HepG2 (cell line): ENCODE measurements at places on chromosomes 11 and 22. TPM values are rescaled to one million over a fixed set of nuclear protein-coding genes. Genes with fewer than 3 reads are reported as not detected.
A peak's percentile ranks its signal among the peaks of the same experiment; 100 is the strongest.

DNA sequence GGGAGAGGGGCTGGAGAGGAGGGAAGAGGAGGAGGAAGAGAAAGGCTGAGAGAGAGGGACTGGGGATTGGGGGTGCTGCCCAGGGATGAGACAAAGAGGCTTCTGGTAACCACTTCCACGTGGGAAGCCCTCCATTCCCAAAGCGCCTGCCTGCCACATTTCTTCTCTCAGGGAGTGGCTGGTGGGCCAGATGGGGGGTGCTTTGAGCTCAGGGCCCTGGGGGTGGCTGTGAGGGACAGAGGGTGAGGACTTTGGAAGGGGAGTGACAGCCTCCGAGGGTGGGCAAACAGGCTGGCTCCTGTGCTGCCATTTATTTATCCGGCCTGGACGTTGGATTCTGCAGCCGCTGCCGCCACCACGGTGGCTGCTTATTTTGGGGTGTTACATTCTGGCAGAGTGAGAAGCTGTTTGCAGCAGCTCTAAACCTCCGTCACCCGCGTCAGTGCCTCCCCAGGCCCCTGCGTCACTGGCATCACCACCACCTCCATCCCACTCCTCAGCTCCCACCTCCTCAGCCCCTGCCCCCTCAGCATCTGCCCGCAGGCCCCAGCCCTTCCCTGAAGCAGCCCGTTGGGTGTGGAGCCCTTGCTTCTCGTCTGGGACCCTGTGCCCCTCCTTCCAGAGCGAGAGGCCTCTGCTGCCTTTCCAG lies 1.6 kb downstream of the RTN4RL2 start:
- peaks cover 14% of the 10 kb centered on the region for H3K27me3 ChIP-seq
- no peak overlapping the region for H3K4me3 ChIP-seq
- peaks cover 45% of the 10 kb centered on the region for H3K4me1 ChIP-seq
- no peak for DNase-seq

DNA sequence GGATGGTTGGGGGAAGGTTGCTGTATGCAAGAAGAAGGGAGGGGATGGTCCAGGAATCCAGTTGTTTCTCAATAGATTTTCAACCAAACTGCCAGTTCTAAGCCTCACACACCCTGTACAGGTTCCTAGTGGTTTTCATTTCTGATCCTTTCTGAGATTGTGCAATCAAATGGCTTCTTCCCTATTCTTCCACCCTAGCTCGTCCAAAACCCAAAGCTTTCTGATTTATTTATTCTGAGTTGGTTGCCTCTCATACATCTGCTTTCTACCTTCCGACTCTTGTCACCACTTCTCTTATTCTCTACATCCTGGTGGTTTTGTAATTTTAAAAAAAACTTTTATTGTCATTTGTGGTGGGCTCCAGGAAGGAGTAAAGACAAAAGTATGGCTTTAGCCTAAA lies 12.6 kb downstream of the OR5A2 start:
- DNase-seq, result no peak
- H3K27me3 ChIP-seq, result no peaks in the 10 kb centered on the region
- no peaks in the 10 kb centered on the region for H3K4me1 ChIP-seq
- no peak overlapping the region for H3K27ac ChIP-seq
- H3K4me3 ChIP-seq, result no peak overlapping the region

GRCh38 chr11:69308936-69309615 lies 15.1 kb downstream of the MYEOV start:
- no peak overlapping the region for H3K4me3 ChIP-seq
- H3K27me3 ChIP-seq, result peaks cover 56% of the 10 kb centered on the region; the same call in 2 of the 3 replicates
- H3K4me1 ChIP-seq, result no peaks in the 10 kb centered on the region
- H3K36me3 ChIP-seq, result no peaks in the 10 kb centered on the region
- DNase-seq, result no peak

DNA sequence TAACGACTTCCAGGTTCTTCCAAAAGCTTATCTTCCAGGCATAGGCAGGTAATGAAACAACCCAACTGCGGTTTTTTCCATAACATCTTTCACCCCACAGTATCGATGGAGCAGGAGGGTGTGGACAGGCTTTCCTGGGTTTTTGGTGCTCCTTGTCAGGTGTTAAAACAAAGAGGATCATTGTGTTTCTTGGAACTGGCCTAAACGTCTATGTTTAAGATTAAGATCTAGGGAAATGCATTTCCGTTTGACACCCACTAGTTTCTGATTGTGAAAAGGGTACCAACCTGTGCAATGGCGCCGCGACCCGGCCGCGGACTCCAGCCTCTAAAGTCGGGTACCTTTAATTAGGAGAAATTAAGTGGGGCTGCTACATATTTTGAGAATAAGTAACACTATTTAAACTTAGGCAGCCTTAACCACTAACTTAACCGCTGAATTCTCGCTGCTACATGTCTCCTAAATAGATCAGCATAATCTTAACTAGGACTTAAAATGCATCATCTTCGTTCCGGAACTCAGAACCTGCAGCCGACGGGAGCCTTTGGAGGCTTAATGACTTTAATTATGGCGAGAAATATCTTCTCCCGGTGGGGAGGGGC lies 31.5 kb downstream of the C22orf31 start:
- no peaks in the 10 kb centered on the region for H3K27me3 ChIP-seq
- peak overlapping the region; percentile 51 for H3K4me3 ChIP-seq
- H3K27ac ChIP-seq, result peak overlapping the region; percentile 88
- H3K4me1 ChIP-seq, result peaks cover 85% of the 10 kb centered on the region

- no peaks in the 10 kb centered on the region for H3K36me3 ChIP-seq
- DNase-seq, result no peak
- peaks cover 18% of the 10 kb centered on the region for H3K4me1 ChIP-seq
- no peak overlapping the region for H3K27ac ChIP-seq
- no peak overlapping the region for H3K4me3 ChIP-seq
These were observed 6.8 kb downstream of the ROBO4 start for GRCh38 chr11:124890683-124891372.

- no peaks in the 10 kb centered on the region for H3K27me3 ChIP-seq
- no peak overlapping the region for H3K27ac ChIP-seq
- H3K4me1 ChIP-seq, result peaks cover 17% of the 10 kb centered on the region
- no peak overlapping the region for H3K4me3 ChIP-seq
- no peak for DNase-seq
- no peaks in the 10 kb centered on the region for H3K36me3 ChIP-seq
These were observed 55.5 kb downstream of the FAM83F start for GRCh38 chr22:40050258-40050657.

- no peaks in the 10 kb centered on the region for H3K36me3 ChIP-seq
- H3K4me3 ChIP-seq, result no peak overlapping the region
- peaks cover 59% of the 10 kb centered on the region for H3K4me1 ChIP-seq
- H3K27ac ChIP-seq, result no peak overlapping the region
- no peaks in the 10 kb centered on the region; the same call in 1 of the 2 replicates for H3K27me3 ChIP-seq
These were observed 2.7 kb upstream of the VSIG2 start for GRCh38 chr11:124754710-124755109.

DNA sequence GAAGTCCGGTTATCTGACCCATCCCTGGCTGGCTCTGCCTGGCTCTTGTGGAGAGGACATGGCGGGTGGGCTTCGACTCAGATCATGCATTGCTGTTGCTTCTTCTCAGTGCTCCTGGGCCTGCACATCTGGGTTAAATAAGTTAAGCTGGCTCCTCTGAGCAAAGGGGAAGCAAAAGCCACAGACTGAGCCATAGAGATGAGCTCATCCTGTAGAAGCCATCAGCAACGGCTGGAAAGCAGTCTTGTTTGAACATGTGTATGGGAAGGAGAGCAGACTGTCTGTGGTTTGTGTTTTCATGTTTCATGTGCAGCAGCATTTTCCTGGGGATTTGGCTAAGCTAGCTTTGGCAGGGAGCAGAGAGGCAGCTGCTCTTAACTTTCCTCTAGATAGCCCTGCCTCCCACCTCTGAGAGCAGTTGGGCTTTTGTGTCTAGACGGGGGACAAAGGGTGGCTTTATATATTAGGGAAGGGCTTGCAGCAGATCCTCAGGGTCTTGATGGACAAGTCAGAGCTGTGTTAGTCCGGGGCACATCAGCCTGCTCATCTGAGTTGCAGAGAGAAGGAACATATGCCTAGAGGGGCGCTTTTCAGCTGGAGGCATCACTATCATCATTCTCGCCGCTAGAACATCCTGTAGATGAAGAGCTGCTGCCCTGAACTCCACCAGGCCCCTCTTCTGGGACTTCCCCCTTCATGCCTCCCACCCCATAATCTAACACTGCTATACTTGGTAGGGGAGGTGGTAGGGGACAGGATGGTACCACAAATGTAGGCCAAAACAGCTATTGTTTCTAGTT lies 14.9 kb downstream of the DCPS start:
- H3K4me3 ChIP-seq, result no peak overlapping the region
- no peaks in the 10 kb centered on the region for H3K36me3 ChIP-seq
- no peaks in the 10 kb centered on the region for H3K4me1 ChIP-seq
- H3K27ac ChIP-seq, result no peak overlapping the region
- no peak for DNase-seq
- no peaks in the 10 kb centered on the region for H3K27me3 ChIP-seq

CDC42BPG gene
- total RNA-seq, result 0.77 and 1.4 TPM in 2 replicates

TTC28 gene
- total RNA-seq, result 13.1 and 16.4 TPM in 2 replicates

CHST1 gene
- not detected in 2 replicates for total RNA-seq

GRCh38 chr11:103995896-103996295 lies 40.5 kb upstream of the DDI1 start:
- no peaks in the 10 kb centered on the region for H3K4me1 ChIP-seq
- no peaks in the 10 kb centered on the region for H3K36me3 ChIP-seq
- no peak for DNase-seq
- H3K4me3 ChIP-seq, result no peak overlapping the region
- H3K27ac ChIP-seq, result no peak overlapping the region
- no peaks in the 10 kb centered on the region for H3K27me3 ChIP-seq

DNA sequence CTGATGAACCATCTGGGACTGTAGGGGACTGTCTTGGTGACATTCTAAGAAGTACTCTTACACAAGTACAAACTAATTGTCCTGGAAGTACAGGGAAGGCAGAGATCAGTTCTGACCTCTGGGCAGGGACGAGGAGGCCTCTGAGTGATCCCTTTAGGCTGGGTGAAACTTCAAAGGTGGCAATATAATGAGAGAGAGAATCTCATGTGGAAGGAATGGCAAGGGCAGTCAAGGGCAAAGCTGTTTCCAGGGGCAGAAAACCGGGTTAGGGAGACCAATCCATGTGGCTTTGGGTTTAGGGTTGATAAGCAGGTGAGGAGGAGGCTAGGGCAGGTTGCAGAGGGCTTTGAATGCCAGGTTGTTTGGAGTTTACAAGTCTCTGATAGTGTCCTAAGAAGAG lies 21.3 kb upstream of the MYH9 start:
- no peak for DNase-seq
- H3K4me3 ChIP-seq, result no peak overlapping the region
- H3K36me3 ChIP-seq, result no peaks in the 10 kb centered on the region
- peak overlapping the region; percentile 12 for H3K27ac ChIP-seq
- H3K4me1 ChIP-seq, result peaks cover 69% of the 10 kb centered on the region

DNA sequence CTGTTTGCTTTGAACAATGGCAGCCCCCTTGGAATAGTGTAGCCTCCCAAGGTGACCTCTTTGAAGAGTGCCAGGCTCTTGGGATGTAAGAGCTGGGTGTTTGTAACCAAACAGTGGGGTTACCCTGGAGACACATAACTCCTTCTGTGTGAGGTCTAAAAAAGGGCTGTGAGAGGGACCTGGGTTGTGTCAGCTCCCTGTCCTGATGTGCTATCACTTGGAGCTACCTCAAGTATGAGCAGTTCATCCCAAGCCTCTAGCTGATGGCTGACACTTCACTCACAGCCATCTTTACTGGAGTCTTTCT lies 40.2 kb downstream of the TSPAN18 start:
- H3K27me3 ChIP-seq, result no peaks in the 10 kb centered on the region; the same call in 2 of the 3 replicates
- no peaks in the 10 kb centered on the region for H3K36me3 ChIP-seq
- H3K27ac ChIP-seq, result no peak overlapping the region
- H3K4me1 ChIP-seq, result 0 out of 2 replicates have a peak, but pooled peaks cover 6% of the 10 kb centered on the region
- no peak overlapping the region for H3K4me3 ChIP-seq

- no peaks in the 10 kb centered on the region for H3K36me3 ChIP-seq
- H3K27ac ChIP-seq, result no peak overlapping the region
- H3K4me1 ChIP-seq, result peaks cover 51% of the 10 kb centered on the region
- no peak overlapping the region for H3K4me3 ChIP-seq
- peak; percentile 44 for DNase-seq
These were observed 66.5 kb downstream of the CCDC34 start for GRCh38 chr11:27296497-27296896.

- no peaks in the 10 kb centered on the region for H3K4me1 ChIP-seq
- DNase-seq, result no peak
- peaks cover 85% of the 10 kb centered on the region for H3K27me3 ChIP-seq
- no peak overlapping the region for H3K27ac ChIP-seq
These were observed 76.7 kb upstream of the WNT7B start for GRCh38 chr22:46053563-46054090.

GRCh38 chr11:31325160-31325559 lies 44.4 kb downstream of the DCDC1 start:
- H3K4me3 ChIP-seq, result no peak overlapping the region
- H3K27ac ChIP-seq, result no peak overlapping the region
- no peaks in the 10 kb centered on the region for H3K27me3 ChIP-seq

BLID gene
- not detected in 2 replicates for total RNA-seq

GRCh38 chr22:43860126-43860525 lies 2.2 kb downstream of the SULT4A1 start:
- DNase-seq, result no peak
- no peaks in the 10 kb centered on the region; the same call in 1 of the 2 replicates for H3K27me3 ChIP-seq
- no peak overlapping the region for H3K27ac ChIP-seq
- no peaks in the 10 kb centered on the region for H3K4me1 ChIP-seq
- no peak overlapping the region for H3K4me3 ChIP-seq

C11orf21 gene
- not detected in 2 replicates for total RNA-seq

P2RX6 gene
- total RNA-seq, result 0.04 TPM in 1 of 2 replicates, not detected in the other

DNA sequence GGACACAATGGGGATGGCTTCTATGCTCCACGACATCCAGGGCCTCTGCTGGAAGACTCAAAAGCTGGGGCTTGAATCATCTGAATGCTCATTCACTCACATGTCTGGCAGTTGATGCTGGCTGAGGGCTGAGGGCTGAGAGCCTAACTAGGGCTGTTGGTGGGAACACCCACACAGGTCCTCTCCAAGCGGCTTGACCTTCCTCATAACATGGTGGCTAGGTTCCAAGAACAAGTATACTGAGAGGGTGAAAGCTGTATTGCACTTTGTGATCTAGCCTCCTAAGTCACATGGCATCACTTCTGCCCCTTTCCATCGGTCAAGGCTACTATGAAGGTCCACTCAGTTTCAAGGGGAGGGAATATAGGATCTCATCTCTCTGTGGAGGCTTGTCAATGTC lies 7.5 kb downstream of the TMEM151A start:
- 0 out of 2 replicates have a peak, but pooled peaks cover 6% of the 10 kb centered on the region for H3K4me1 ChIP-seq
- no peak for DNase-seq
- peaks cover 3% of the 10 kb centered on the region for H3K27me3 ChIP-seq
- no peak overlapping the region for H3K4me3 ChIP-seq

TMEM86A gene
- 0.07 TPM in 1 of 2 replicates, not detected in the other for total RNA-seq

KIRREL3 gene
- not detected in 2 replicates for total RNA-seq

SHANK3 gene
- total RNA-seq, result 1.9 and 2.9 TPM in 2 replicates

MYEOV gene
- total RNA-seq, result 0.17 and 0.33 TPM in 2 replicates
